ENCODE measurements at places on chromosomes 16 and 17.

DNA sequence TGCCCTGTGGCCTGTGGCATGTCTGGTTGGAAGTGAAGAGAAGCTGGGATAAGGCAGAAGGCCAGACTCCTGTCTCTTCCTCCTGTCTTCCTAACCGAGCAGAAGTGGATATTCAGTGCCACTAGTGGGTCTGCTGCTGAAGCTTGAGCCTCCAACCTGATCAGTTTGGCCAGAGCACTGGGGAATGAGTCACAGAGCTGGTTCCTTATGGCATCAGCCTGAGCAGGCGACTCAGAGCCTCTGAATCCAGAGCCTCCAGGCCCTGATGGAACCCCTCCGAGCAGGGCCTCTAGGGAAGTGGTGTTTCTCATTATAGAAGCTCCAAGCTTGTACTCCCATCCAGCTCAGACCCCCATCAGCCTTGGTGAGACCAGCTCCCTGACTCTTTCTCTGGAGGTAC is 2.0 kb downstream of the WSCD1 start:
- DNase-seq: no peak

GRCh38 chr16:86966777-86967176 is 350.4 kb downstream of the C16orf95 start:
- no peak for DNase-seq

DNA sequence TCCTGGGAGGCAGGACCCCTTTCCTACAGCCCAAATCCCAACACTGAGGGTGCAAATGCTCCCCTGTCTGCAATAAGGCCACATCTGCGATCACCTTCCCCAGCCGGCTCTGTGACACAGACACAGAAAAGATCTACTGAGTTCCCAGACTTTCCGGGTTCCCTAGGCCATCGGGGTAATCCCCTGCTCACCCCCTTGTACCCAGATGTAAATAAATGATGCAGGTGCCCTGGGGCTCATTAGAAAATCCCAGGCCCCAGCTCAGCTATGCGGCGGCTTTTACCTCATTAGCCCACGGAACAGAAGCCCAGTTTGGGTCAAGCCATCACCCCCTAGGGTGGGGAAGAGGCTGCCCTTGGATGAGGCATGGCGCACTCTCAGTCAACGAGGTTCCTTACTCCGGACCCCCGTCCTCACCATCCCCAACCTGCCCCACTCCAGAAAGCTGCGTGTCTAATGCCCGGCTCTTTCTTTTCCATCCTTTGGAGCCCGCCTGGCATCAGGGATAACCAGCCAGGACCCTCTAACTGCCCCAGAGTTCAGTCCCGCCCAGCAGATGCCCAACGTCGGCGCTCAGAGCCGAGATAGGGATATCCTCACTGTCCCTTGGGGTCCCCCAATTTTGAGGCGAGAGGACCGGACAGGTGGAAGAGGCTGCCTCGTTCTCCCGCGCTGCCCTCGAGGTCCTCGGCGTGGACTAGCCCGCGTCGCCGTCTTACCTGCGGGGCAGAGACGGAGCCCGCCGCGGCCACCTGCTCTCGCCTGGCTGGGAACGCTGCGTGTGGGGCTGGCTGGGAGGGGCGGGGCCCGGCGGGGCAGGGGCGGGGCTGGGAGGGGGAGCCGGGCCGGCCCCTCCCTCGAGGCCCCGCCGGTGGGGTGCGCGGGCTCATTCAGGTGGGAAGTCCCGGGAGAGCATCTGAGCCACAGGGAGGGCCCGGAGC is at the start of gene ZNF385C:
Gene ZNF385C (minus strand): TSS at position 783 of the 941 bp plus-strand sequence. CDS start 35,417 bp downstream, outside the sequence.
- peak; percentile 13 for DNase-seq

- DNase-seq: no peak
Measured at GRCh38 chr17:43125967-43126910, 1.1 kb upstream of the BRCA1 start.

DNA sequence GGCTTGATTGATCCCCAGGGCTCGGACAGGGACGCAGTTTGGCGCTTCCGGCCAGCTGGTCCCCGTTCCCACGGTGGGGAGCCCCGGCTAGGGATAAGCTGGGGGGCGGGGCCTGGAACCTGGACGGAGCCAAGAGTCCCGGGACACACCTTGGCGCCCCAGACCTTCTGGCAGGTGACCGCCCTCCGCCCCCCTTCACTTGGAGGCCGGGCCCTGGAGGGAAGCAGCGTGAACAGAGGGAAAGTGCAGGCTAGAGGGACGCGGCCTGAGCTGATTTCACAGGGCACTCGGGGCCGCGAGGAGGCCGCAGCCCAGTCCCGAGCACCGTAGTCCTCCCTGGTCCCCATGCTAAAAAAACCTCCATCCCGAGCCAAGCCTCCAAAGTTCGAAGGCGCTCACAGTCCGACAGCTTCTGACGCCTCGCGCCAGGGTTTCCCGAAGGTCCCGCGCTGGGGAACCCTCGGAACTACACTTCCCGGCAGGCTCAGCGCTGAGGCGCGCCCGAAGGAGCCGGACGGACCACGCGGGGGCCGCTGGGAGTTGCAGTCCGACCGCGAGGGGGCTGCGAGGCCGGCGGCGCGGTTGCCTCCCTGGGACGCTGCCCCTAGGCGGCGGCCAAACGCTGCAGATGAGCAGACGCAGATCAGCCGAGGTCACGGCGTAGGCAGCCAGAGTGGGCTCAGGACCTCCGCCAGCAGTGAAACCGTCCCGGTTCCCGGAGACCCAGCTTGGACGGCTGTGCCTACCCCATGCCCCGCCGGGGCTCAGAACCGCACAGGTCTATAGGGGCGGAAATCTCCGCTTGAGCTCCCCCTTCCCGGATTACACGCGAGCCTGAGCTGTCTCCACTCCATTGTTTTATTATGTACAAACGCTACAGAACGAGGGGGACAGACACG is at the start of gene TBX6:
Gene TBX6 (minus strand): TSS at position 451 of the 899 bp plus-strand sequence. CDS start 731 bp downstream, outside the sequence.
- DNase-seq: peak; percentile 89

- no peak for DNase-seq
Measured at GRCh38 chr16:88570691-88571092, 489 bp downstream of the ZC3H18 start.

GRCh38 chr16:89107203-89107582 is 13.5 kb downstream of the ACSF3 start:
- no peak for DNase-seq

DNA sequence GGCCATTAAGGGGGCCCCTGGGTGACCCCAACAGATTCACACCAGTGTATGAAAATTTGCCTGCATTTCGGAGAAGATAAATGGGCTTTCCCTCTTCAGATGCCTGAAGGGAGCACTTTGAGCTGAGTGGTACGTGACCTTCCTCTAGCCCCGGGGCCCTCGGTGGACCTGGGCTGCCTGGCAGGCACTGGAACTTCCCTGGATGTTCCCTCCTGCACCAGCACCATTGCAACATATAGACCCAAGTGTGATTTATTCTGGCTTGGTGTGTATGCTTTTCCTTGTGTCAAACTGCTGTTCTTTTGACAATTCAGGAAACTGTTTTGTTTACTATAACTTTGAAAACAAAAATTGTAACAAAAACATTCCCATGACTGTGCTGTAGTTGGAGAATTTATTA is 93.8 kb downstream of the TNFRSF13B start:
- DNase-seq: no peak
